Left renal cortex interstitium (tissue), 4 donors: ENCODE measurements at places on chromosomes 3 and 15.

DNA sequence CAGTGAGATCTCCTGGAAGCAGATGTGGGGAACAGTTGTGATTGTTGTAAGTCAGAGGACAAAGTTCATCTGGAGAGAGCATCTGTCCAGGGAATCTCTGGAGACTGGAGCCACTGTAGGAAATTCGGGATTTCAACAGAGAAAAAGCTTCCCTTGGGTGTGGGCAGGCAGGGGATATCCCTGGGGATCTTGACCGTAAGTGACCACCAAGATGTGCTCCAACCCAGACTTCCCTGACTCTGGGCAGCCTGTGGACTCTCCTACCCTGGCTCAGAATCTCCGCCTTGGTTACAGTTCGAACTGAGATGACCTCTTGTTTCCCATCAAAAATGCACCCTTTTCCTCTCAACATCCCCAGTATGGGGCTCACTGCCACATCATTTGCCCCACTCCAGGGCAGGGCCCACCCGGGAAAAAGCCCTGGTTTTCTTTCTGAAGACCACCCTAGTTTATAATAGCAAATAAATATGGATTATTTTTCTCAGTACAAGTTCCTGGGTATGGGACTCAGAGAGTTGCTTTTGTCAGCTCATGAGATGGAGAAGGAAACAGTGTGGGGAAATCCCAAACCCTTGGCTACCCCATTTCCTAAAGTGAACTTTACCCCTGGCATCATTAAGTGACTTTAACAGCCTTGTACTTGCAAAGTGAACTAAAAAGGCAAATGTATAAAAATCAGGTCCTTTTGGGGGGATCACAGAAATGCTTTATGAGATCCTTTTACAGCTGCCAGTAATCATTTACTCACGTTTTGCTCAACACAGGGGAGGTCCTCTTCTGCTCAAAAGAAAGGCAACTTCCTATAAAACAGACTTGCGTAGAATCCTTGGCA lies 89.9 kb downstream of the CCNL1 start:
- no peak for DNase-seq

DNA sequence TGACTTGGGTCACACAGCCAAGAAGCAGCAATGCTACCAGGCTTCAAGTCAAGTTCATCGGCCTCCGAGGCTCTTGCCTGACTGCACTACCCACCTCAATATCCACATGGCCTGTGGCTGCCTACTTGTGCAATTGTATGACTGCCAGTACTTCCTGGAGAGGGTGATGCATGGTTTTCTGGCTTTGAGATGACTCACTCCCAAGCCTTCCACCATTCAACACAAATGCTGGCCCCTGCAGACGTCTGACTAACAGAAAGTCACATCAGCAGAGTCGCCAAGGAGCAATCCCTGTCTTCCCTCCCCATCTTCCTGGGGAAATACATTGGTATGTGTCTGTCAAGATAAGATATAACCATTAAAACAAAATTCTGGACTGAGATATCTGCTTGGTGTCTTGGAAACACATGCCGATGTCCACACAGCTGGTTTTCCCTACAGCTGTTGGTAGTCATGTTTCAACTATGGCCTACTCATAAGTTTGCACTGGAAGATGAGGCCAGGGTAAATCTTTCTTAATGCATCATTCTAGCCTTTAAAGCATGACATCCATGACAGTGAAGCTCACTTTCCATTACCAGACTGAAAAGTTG lies 79.6 kb upstream of the SPATA12 start:
- DNase-seq, result no peak

DNA sequence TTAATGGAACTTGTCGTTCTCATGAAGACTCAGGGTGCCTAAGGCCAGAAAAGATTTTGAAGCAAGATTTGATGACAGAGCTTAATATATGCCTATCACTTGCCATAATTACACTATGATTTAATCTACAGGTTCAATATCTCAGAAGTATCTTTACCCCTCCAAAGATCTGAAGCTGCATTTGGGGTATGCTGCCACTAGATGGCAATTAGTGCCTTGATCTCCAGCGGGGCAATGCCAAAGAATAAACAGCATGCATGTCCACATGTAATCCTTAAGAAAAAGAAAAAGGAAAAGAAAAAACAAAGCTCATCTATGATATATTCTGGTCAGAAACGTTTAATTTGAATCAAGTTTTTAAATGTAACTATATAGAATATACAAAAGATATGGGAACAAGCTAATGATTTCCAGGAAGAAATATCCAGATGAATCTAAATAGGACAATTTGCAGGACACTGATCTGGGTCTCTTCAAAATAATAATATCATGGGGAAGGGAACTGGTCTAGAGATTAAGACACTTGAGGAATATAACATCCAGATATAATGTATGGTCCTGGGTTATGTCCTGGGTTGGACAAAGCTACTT lies 55.0 kb upstream of the SOX14 start:
- DNase-seq, result no peak

DNA sequence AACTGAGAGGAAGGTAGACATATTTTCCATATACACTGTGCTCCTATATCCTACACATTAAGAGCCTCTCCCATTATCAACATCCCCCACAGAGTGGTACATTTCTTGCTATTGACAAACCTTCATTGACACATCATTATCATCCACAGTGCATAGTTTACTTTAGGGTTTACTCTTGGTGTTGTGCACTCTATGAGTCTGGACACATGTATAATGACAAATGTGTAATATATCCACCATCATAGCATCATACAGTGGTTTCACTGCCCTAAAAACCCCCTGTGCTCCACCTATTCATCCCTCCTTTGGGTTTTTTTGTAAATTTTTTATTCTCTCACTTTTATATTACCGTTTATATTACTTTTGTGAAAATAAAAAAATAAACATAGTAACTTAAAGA lies 22.2 kb upstream of the CLDN18 start:
- no peak for DNase-seq

DNA sequence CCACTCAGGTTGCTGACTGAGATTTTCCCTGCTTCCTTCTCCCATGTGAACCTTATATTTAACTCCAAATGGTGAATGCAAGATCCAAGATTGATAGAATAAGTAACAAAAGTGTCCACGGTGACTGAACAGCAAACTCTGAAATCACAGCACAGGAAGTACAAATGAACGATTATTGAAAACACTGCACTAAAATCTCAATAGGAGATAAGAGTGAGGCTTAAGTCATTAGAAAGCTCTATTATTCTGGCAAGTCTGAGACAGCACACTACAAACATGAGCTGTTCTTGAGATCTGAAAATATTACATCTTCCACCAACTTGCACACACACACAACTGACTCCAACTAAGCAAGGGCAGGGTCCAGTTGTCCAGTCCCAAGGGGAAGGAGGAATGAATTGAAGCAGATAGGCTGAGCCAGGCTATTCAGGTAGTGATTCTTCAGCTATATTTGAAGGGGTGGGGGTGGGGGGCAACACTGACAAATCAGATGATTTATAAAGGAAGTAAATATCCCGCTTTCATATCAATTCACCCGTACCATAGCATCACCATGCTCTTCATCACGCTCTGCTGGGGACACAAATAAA lies 2.9 kb downstream of the ZNF385D start:
- DNase-seq, result no peak

DNA sequence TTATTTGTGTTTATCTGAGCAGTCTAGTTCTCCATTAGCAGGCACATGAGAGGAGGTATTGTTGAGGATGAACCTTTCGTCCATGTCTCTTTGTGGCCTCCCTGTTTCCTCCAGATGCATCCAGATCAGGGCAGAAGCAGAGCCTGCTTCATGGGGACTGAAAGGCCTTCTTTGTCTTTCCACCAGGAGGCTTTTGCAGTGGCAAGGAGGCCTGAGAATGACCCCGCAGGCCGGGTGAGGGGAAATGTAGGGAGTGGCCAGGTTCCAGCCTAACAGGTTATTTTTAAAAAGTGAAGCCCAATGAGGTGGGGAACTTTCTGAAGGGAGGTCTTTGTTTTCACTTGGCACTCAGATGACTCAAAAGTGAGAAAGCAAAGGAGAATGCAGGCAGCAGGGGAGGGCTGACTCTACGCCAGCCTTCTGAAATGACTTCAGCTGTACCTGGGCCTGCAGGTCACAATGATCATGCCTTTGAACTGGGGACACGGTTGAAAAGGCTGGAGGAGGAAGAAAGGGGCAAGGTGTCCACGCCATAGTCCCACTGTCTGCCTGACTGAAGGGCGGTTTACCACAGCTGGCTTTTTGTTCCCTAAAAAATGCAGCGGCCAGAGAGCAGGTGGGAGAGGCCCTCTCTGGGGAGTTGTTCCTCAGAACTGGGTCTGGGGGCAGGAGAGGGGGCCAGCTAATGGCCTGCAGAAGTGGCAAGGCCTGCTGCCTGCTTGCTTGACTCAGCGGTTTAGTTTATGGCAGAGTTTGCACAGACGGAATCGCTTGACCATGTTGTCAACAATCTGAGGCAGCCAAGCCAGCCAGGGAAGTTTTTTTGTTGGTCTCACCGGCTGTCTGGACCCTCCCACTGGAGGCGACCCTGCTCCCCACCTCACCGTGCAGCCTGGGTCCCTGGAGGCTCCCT lies 28.7 kb downstream of the CMTM7 start:
- DNase-seq, result no peak

DNA sequence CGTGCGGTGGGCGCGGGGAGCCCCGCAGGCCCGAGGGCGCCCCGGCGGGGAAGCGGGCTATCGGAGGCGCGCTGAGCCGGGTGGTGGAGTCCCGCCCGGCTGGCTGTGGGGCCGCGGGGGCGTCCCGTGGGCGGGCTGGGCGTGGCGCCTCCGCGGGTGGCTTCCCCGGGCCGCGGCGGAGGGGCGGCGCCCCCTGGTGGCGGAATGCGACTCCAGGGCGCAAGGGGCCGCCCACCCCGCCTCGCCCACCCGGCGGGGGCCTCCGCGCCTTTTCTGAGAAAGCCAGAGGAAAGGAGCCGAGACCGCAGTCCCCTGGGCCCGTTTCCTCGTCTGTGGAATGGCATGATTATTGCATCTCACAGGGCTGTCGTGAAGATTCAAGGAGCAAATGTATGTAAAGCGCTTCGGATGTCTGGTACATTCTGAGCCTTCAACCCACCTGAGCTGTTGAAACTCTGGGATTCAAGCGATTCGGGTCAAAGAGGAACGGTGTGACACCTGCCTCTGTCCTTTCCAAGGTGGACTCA lies 31.9 kb upstream of the RAB6B start:
- DNase-seq, result no peak

DNA sequence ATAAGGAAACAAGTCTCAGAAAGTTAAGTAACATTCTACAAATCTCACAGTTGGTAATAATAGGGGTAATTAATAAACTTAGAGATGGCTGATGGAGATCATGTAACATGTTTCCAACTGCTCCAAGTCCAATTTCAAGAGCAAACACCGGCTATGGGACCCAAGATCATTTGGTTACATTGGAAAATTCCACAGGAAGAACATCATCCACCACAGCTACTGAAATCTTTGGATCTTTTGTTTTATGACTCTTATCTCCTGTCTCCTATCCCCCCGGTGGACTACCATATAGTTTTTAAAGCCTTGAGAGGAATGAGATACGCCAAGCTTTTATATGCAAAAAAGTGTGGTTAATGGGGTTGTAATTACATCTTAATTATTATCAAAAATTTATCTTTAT lies 216.1 kb downstream of the WNT5A start:
- no peak for DNase-seq

- DNase-seq, result no peak
These were observed 46.6 kb upstream of the GOLGA8J start for GRCh38 chr15:30036036-30036703.

GRCh38 chr15:101470548-101471239 lies 18.8 kb downstream of the PCSK6 start:
- DNase-seq, result no peak

GRCh38 chr15:38872732-38873131 lies 308.1 kb upstream of the RASGRP1 start:
- no peak for DNase-seq

DNA sequence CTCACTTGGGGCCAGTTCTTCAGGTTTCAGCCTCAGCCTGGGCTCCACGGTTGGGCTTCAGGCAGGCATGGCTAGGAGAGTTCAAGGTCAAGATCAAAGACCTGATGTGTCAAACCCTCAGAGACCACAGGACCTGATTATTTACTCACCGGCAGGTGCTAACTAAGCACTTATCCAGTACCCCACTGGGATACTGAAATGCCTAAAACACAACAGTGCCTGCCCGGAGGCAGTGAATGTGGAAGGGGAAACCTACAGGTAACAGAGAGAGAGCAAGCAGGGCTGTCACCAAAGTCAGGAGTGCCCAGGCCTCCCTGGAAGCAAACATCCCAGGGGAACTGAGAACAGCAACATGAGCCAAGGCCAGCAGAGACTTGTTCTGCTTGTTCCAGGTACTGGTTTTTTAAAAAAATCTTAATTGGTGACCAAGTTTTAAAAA lies 6.7 kb downstream of the IDH2 start:
- DNase-seq, result no peak

DNA sequence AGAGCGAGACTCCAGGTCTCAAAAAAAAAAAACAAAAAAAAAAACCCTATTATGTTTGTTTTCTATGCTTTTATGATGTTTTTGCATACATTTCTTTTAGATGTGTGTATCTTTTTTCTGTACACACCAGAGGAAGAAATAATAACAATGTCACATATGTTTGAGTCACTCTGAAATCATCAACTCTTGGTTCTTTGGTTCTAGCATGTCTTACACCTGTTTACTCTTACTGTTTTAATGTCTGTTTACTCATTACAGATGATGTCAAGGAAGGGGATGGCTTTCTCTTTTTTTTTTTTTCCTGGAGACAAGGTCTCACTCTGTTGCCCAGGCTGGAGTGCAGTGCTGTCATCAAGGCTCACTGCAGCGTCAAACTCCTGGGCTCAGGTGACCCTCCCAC lies 24.1 kb downstream of the RHOA start:
- no peak for DNase-seq

DNA sequence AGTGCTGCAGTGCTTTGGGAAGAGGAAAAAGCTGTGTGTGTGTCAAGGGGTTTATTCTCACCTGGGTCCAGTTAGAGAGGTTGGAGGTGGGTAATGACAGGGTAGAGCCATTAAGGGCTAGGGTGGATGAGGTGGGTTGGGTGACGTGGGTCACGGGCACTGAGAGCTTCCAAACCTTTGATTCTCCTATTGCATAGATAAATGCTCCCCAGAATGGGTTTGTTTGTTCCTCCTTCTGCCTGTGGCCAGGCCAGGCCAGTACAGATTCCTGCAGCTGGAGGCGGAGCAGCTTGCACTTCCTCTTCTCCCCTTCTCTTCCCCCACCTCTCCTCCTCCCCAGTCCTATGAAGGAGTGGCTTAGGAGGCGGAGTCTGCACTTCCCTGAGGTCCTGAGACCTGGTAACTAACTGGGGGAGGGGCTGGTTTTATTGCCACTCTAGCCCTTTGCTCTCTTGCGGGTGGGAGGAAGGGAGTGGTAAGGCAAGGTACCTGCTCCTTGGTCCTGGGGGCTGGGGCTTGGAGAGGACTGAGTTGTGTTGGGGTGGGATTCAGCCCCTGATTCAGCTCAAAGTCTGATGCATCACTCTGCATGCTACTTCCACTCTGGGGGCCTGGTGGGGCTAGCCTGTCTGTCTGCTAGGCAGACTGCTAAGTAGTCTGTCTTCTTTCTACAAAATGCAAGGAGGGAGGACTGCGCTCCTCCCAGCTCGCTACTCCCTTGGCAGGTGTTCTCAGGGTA lies 3.5 kb downstream of the SPINT1 start:
- DNase-seq, result no peak
